ENCODE measurements at places on chromosomes 16 and 17.

DNA sequence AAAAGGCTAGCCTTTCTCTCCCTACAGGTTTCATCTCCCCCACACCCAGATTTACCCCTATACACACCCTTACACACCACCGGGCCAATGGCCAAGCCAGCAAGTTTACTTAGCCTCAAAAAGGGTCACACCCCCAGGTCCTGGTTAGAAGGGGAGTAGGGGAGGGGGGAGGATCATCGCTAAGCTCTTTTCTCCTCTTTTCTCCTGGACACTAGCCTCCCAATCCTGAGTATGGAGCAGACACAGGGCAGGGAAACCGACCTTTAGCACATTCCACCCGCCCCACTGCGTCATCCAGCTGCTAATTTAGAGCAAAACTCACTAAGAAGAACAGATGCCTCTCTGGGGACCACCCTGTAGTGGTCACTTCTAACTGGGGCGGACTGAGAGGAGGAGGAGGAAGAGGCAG lies 4.4 kb downstream of the ACLY start:
- no peak for DNase-seq

GRCh38 chr17:57654040-57654775 lies 90.9 kb downstream of the CCDC182 start:
- DNase-seq = no peak

DNA sequence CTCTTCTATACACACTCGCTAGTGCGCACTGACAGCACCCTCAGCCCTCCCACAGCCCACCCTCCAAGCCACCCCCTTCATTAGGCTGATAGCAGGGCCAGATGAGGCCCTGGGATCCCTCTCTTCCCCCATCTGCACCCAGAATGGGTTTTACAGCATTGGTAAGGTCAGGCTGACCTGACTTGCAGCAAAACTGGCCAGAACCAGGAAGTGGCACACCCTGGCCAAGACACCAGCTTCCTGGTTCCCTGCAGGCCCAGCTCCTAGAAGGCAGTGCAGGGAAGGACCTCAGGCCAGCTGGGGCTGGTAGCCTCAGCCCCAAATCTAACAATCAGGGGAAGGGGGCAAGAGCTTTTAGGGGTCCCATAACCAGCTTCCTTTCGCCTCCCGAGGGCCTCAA lies 50.0 kb upstream of the MRPS23 start:
- DNase-seq = no peak

DNA sequence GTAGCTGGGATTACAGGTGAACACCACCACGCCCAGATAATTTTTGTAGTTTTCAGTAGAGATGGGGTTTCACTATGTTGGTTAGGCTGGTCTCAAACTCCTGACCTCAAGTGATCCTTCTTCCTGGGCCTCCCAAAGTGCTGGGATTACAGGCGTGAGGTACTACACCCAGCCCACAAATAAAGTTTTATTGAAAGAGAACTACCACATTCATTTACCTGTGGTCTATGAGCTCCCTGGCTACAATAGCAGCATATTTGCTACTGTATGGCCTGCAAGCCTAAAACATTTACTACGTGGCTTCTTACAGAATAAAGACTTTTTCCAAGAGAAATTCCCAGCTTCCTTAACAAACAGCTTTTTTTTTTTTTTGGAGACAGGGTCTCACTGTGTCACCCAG lies 3.4 kb downstream of the METTL9 start:
- DNase-seq = no peak

GRCh38 chr16:21218153-21218552 lies 6.8 kb upstream of the ZP2 start:
- peak; percentile 14 for DNase-seq

GRCh38 chr16:21959050-21959449 lies 5.9 kb downstream of the UQCRC2 start:
- DNase-seq = no peak

DNA sequence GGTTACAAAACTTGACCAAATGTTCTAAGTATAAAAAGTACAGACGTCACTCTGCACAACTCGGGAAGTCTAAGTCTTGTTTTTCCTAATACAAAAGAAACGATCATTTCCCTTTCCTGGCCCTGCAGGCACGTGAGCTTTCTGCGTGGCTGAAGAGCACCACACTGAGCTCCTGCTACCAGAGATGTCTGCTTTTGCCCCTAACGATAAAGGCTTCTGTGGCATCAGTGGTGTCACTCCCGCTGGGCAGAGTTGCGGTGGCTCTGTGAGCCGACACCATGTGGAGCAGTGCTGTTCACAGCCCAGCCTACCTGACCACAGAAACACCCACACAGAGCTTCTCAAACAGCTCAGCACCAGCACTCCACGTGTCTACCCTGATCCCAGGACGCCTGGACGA lies 20.5 kb downstream of the EMC8 start:
- DNase-seq = no peak

DNA sequence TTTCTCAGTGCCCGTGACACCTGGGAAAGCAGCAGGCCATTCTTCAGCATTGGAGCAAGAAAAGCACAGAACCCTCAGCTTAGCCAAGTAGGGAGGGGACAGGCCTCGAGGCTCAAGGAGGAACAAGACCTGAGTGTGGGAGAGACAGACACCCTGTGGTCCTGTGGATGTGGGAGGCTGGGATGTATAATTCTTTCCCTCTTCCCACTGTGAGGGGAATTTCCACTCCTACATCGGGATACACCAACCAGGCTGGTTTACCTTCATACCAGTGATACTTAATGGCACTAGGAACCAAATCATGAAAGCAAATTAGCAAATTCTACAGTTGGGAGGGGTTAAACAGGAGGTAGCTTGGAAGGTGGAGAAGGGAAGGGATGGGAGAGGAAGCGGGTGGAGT lies 41.7 kb downstream of the LYRM1 start:
- no peak for DNase-seq

DNA sequence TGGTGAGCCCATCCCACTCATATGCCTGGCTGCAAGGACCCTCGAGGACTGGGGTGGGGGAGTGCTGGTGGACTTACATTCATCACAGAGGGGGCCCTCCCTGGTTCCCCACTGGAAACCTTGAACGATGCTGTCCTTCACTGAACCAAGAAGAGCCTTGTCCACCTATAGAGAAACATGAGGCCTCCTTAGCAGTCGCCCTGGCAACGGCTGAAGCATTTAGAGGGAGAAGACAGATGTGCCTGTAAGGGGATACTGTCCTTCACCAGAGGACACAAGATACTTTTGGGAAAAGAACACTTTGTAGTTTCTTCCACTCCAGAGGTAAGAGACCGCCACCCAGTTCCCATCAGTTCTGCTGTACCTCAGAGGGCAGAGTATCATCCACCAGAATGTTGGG lies 6.5 kb downstream of the HIGD1B start:
- DNase-seq = no peak

DNA sequence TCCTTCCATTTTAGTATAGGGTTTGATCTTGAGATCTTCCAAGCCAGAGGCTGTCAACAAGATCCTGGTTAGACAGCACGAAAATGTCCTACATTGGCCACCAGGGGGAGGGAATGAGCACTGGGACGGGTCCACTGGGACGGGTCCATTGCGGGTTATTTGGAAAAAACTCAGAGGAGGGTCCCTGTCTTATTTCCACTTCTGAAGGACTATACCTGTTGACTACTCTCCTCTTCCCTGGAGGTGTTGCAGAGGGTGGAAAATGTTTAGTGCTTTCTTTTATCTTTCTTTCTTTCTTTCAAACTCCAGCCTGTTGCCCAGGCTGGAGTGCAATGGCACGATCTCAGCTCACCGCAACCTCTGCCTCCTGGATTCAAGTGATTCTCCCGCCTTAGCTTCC lies 2.5 kb downstream of the TTLL6 start:
- DNase-seq = no peak

GRCh38 chr16:66575060-66575459 lies 4.2 kb upstream of the CMTM2 start:
- DNase-seq = no peak

DNA sequence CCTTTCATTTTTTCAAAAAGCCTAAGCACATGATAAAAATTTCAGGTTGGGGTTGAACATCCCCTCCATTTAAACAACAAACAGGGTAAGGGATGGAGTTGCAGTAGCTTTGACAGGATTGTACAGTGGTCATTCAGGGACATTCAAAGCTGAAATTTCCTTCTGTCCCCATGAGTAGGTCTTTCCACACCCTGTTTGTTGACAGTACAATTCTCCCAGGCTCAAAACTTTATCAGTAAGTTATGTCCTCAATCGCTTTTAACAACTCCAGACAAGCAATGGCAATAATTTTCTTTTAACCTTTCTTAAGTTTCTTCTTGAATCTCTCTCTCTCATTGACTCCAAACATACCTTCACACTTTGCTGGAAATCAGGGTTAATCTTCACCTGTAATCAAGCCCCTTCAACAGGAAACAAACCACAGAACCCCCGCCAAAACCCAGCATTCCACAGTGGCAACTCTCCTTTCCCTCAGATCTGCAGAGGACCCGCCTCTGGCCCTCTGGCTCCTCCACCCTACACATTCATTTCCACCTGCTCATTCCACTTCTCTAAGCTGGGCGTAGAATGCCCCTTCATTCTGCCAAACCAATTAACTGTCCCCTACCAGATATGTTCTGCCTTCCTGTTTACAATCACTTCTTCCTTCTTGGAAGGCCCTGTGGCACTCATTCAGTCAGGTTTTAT lies 20.7 kb downstream of the TXNDC11 start:
- DNase-seq = no peak

DNA sequence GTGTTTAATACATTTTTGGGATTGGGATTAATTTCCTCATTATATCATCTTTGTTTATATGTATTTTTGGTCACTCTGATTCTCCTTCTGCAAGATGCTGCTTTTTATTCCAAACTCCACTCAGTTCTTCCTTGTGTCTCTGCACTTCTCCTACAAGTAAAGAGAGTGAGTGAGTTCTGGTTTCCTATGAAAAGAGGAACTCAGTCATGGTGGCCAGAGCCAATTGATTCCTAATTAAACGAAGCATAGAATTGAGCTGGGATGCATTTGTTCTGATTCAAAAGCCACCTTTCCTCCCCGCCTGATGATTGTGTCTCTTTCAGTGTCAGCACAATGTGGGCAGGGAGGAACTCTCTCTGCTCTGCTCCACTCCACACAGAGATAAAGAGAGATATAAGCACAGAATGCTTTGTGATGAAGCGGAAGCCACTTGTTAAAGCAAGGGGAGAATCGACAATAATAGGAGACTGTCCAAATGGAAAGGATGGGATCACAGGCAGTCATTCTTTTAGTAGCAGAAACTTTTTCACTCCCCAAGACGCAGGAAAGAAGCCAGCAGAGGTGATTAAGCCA lies 121.3 kb upstream of the GOT2 start:
- no peak for DNase-seq

DNA sequence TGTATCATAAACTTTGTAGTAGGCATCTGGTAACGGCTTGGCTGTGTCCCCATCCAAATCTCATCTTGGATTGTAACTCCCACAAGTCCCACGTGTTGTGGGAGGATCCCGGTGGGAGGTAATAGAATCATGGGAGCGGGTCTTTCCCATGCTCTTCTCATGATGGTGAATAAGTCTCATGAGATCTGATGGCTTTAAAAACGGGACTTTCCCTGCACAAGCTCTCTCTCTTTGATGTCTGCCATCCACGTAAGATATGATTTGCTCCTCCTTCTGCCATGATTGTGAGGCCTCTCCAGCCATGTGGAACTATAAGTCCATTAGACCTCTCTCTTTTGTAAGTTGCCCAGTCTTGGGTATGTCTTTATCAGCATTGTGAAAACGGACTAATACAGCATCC lies 248.7 kb downstream of the SNX29 start:
- no peak for DNase-seq

DNA sequence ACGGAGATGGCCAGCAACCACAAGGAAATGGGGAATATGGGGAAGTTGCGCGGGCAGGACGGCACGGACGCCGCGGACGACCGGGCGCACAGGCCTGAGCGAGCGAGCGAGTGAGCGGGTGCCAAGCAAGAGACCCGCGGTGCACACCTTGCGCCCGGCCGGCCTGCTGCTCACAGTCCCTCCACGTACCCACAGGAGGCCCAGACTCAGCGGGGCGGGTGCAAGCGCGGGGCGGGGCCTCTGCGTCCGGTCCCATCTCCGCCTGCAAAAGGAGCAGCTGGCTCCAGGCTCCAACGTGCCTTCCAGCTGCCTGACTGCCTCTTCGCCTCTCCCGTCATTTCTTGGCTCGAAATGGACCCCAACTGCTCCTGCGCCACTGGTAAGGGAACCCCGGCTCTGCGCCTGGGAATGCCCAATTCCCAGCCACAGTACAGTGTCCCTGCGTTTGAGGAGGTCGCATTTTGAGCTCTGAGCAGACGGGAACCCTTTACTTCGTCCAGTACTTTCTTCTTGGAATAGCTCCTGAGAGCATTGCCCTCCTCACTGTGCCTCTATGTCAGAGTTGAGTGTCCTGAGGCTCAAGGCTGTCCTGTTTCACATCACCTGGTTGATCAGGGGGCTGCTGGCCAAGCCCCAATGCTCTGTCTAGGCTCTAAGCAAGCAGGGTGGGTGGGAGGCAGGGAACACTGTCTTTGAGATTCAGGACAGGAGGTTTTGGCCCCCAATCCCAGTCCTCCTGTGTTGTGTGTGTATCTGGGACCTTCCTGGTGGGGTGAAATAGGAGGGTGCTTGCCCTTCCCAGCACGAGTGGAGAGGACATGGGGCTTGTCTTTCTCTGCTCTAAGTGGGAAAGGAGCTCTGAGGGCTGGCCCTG lies 8.1 kb upstream of the MT1E start:
- DNase-seq = peak; percentile 86

DNA sequence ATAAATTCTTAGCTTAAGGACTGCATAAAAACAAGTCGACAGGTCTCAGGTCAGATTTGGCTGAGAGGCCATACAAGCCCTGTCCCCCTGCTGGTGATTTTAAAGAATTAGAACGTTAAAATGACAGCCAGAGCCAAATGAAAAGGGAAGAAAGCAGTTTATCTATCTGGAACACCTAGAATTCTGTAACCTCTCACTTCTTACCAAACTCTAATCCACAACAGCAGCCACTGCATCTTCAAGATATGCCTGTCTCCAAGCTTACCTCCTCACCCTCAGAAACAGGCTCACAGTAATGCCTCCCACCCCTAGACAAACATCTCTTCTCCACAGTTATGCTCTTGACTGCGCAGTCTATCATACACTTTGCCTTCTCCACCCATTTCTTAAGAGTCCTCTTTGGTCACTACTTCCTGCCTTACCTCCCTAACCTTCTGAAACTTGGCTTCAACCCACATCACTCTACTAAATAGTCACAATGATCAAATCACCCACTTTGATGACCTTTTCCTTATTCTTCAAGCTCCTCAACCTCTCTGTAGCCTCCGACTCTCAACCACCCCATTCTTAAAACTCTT lies 14.2 kb downstream of the ANKFY1 start:
- DNase-seq = no peak

DNA sequence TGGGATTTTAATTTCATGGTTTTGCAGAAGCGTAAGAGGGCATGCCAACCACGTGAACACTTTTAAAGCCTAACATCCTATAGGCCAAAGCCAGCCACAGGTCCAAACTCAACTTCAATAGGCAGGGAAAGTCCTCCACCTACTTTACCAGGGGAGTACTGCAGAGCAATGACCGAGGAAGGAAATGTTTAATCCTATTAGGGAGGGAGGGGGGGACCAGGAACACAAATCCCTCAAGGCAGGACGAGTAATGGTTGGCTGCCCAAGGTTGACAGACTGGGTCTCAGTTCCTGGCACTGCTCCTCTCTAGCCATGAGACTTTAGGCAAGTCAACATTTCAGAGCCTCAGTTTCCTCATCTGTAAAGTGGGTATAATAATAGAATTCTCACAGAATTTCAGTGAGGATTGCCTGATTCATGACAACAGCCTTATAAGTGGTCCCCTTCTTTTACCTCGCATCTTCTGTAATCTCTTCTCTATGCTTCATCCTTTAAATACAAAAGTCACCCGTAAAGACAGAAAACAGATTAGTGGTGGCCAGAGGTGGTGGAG lies 315.8 kb downstream of the HAPSTR1 start:
- no peak for DNase-seq

- no peak for DNase-seq
Measured at GRCh38 chr17:1904273-1905182, 74.7 kb downstream of the RPA1 start.

- DNase-seq = no peak
Measured at GRCh38 chr16:49183911-49184310, 97.7 kb downstream of the CBLN1 start.
